ENCODE measurements at places on chromosomes 1 and 21. TPM values are rescaled to one million over a fixed set of nuclear protein-coding genes. Genes with fewer than 3 reads are reported as not detected.

GRCh38 chr1:22920026-22920733, 52.5 kb downstream of the LACTBL1 start:
- DNase-seq: no peak

The AJAP1 gene
- not detected for total RNA-seq

GRCh38 chr1:3683992-3684391, 31.7 kb downstream of the TP73 start:
- DNase-seq: no peak

GRCh38 chr1:84298684-84299535, 2.6 kb upstream of the SAMD13 start:
- no peak for DNase-seq

The C2CD2 gene
- total RNA-seq: 3.7 TPM

Measured in T-helper 17 cell (primary cell).